ENCODE measurements at places on chromosomes 1 and 21.

DNA sequence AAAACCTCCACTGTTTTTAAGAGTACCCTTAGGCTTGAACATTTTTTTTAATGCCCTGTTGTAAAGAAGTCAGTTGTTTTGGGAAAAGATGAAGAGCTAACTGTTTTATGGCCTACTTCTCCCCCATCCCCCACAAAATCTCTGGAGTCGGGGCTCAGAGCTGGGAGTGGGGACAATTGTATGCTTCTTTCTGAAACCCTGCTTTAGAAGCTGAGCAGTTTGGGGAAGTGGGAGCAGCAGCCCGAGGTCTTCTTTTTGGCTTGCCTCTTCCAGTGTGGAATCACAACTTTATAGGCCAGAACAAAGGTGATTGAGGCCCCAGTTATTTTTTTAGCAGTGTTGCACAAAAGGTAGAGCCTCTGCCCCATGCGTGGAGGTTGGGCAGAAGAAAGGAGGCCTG is 25.2 kb downstream of the PPP2R5A start:
- DNase-seq, result no peak

GRCh38 chr21:35988416-35989137 is 71.7 kb downstream of the SETD4 start:
- no peak for DNase-seq

DNA sequence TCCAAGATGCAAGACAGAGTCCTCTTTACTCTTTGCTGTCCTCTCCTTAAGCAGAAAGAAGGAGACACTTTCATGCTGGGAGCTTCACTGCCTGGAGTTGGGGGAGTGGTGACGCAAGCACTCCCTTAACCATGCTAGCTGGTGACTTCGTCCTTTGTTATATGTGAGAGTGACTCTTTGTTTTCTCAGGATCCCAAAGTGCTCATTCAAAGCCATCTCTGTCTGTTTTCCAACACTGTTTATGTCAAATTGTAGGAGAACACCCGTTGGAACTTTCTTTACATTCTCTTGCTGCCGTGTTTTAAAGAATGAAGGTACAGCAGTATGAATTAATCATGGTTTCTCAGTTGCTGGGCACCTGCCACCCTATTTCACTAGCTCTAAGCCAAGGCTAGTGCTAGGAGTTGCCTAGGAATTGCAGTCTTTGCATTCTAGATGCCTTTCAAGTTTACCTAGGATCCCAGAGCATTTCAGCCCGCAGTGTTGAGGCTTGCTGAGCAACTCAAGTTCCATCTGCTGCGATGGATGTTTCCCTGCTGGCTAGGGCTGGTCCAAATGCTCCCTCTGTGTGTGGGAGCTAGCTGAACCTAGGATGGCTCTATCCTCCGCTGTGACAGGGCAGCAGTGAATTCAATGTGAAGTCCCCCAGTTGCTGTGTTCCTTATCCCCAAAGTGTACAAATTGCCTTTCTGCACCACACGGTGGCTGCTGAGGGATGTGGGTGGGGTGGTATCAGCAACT is 82.6 kb upstream of the GPR52 start:
- DNase-seq, result peak; percentile 80

GRCh38 chr1:2347409-2347785 is 44.0 kb downstream of the MORN1 start:
- DNase-seq, result no peak

DNA sequence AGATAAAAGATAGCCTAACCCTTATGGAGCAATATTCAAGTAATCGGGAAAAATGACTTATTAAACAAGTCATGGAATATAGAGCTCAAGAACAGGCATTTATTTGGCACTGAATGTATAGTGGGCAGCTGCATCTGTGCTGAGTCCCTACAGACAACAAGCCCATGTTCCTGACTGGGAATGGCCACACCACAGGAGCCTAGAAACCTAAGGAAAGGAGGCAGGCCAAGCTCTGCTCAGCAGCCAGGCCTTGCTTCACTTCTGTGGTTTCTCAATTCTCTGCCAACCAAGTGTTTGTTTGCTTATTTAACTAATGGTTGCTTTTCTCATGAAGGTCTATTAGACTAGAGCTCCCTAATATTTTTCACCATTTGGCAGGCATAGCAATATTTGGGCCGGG is 21.5 kb downstream of the AK2 start:
- DNase-seq, result no peak

GRCh38 chr1:156551869-156552268 is 20.5 kb downstream of the IQGAP3 start:
- DNase-seq, result no peak

DNA sequence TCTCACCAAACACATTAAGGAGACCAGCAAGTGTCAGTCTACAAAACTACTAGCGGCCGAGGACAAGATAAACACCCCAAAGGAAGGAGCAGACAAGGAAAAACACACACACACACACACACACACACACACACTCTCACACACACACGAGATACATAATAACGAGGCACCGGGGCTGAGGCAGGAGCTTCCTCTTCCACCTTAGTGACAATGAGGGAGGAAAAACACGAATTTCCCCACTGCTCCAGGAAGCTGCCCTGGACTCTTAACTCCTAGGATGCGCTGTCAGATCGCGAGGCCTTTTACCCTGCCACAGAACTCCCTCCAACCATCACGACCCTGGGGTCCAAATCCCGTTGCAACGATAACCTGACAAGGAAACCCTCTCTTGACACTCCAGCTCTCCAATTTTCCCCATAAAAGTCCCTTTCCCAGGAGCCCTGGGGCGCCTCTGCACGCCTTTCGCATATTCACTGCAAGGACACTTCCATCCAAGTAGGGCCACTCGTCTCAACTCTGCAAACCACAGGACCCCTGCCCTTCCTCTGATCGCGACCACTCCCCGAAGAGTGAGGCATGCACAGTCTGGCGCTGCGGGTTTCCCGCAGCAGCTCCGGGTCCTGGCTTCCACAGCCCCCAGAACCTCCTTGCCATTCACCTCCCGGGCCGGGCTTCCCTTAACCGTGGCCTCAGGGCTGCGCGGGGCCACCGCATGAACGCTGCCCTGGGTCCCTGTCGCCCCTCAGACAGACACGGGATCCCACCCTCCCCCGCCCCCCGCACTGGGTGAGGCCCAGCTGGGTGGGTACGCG is 581 bp downstream of the ETV3 start:
- DNase-seq, result no peak

GRCh38 chr1:226568077-226568831 is 19.7 kb downstream of the STUM start:
- no peak for DNase-seq

- DNase-seq, result no peak
These were observed 13.9 kb downstream of the DMAP1 start for GRCh38 chr1:44227211-44227610.

DNA sequence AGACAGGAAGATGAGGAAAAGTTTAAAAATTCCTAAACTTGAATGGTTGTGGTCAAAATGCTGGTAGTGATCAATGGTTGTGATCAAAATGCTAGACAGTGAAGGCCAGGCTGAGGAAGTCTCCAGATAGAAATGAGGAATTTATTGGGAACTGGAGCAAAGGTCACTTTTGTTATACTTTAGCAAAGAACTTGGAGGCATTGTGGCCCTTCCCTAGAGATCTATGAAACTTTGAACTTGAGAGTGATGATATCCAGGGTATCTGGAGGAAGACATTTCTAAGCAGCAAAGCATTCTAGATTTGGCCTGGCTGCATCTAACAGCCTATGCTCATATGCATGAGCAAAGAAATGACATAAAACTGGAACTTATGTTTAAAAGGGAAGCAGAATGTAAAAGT is 35.5 kb upstream of the RABGAP1L start:
- DNase-seq, result no peak

GRCh38 chr1:15214527-15214926 is 32.5 kb upstream of the FHAD1 start:
- peak; percentile 64 for DNase-seq
